Panc1 (cell line): ENCODE measurements at places on chromosomes 1 and 21.

DNA sequence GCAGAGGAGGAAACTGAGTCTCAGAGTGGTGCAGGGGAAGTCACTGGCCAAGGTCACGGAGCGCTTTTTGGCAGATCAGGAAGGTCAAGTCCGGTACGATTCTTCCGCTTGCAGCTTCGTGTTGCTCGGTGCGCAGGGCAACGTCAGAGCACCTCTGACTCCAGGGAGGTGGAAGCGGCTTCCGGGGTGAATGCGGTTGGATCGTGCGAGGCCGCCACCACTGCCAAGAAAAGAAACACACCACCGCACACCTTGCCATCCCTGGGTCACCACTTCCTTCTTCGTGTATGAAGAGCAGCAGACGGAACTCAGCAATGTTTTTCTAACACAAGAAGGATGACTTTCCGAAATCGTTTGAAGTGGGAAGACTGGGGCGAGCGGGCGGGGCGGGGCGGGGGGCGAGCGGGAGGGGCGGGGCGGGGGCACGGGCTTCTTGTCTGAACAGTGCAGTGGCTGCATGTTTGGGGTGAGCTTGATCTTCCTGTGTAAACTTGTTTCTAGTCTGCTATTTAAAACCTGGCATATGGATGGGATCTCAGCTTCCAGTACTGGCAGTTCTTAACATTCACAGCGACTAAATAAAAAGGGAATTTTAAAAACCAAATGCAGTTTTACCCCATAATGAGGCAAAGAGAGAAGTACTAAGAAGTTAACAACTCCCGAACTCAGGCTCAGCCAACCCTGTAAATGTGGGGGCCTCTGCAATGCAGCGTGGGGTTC, 300.0 kb downstream of the RRAGC start:
- no peak for DNase-seq

DNA sequence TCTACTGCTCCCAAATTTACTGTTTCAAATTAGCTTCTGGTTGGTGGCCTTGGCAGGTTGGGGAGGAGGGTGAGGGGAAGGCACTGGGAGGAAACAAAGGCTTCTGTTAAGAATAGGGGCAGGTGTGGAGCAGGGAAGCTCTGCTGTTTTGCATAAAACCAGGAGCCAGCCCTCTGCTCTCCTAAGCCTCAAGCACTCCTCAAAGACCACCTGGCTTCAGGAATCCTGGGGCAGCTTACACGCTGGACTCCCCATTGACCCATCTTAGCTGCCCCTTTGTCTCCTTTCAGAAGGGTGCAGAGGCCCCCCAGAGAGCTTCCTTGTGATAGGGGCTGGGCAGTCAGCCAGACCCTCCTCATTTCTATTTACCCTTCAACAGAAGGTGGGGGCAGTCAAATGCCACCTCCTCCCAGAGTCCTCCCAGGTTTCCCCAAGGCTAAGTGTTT, 11.5 kb upstream of the DHRS3 start:
- DNase-seq = no peak

DNA sequence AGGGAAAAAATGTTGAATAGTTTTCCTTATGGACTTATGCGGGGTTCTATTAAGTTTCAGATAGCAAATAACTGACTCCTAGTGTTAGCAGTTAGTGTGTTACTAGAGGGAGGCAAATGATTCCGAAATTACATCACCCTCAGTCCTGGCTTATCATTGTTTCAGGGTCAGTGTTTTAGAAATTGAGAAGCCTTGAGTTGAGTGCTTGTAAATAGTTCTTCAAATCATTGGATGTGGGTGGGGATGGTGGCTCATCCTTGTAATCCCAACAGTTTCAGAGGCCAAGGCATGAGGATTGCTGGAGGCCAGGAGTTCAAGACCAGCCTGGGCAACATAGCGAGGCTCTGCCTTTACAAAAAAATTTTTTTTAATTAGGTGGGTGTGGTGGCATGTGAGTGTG, 21.3 kb downstream of the SOAT1 start:
- no peak for DNase-seq

DNA sequence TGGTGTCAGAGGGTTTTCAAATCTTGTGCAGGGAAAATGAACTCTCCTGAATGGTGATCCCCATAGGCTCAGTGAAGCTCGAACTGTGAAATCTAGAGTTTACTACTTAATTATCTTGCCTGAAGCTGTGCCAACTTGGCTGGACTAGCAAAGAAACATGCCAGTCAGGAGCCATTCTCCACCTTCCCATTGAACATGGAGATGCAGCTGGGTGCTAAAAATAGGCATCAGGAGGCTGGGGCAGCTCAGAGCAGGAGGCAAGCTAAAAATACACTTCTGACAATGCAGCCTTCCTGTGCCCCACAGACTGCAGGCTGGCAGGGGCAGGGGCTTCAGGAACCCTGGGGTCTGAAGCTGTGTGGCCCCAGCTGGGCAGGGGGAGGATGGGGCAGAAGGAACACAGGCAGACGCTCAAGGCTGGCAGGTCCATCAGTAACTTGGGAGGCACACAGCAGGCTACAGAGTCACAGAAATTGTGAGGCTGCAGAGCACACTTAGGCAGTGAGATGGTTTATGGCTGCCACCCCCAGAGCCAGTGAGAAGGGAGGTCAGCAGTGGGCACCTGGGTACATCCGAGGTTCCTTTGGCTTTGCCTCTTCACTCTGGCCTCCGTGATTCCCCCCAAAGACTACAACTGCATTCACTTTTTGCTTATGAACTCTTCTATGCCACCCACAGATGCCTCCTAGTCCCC, 155.4 kb upstream of the KCND3 start:
- no peak for DNase-seq

- no peak for DNase-seq
These were observed 54.9 kb upstream of the RUNX3 start for GRCh38 chr1:24984800-24985522.

DNA sequence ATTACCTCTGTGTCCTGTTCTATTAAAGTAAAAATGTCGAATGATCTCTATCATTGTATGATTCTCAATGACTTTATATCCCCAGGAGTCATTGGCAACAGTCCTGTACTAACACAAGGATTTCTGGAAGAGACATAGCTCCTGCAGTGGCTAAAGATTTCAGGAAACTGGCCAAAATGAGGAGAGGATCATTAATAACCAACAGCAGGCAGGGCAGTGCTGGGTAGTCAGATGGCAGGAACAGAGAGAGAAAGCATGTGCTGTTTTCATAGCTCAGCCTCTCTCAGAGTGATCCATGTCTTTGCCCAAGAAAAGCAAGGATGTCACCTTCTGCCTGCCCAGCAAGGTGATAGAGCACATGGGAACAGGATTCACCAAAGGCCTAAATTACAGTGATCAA, 604.7 kb upstream of the PLXNA2 start:
- no peak for DNase-seq

DNA sequence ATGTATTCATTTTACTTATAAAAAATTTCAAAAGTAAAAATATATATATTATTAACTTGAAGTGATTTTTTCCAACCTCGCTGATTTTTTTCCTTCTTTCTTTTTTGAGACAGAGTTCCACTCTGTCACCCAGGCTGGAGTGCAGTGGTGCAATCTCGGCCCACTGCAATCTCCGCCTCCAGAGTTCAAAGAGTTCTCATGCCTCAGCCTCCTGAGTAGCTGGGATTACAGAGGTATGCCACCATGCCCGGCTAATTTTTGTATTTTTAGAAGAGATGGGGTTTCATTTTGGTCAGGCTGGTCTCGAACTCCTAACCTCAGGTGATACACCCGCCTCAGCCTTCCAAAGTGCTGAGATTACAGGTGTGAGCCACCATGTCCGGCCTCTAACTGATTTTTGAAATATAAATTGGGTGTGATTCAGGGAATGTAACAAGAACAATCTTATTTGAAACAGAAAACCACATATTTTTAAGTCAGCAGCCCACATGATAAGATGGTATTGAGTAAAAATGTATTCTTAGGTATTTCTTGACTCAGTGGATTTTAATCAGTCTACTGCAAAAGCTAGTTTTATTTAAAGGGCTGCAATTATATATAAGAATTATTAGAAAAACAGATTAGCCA, 30.0 kb downstream of the ZBTB8B start:
- DNase-seq = no peak

GRCh38 chr1:189929501-189930099, 548.1 kb downstream of the BRINP3 start:
- no peak for DNase-seq

DNA sequence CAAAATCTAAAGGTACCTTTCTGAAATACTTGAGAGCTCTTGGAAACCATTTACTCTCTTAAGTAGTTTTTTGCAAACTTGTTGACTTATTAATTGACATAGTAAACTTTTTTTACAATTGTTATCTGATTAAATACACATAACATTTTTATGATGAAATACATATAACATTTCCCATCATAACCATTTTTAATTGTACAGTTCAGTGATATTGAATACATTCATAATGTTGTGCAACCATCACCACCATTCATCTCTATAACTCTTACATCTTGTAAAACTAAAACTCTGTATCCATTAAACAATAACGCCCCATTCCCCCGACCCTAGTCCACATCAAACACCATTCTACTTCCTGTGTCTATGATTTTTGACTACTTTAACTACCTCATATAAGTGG, 95.7 kb upstream of the ZNF648 start:
- DNase-seq = no peak

- DNase-seq = no peak
These were observed 511.7 kb downstream of the USP25 start for GRCh38 chr21:16241479-16241963.

GRCh38 chr1:206469411-206469932, 804 bp upstream of the IKBKE start:
- no peak for DNase-seq

GRCh38 chr1:156645056-156645455, 3.1 kb downstream of the BCAN start:
- DNase-seq = no peak

DNA sequence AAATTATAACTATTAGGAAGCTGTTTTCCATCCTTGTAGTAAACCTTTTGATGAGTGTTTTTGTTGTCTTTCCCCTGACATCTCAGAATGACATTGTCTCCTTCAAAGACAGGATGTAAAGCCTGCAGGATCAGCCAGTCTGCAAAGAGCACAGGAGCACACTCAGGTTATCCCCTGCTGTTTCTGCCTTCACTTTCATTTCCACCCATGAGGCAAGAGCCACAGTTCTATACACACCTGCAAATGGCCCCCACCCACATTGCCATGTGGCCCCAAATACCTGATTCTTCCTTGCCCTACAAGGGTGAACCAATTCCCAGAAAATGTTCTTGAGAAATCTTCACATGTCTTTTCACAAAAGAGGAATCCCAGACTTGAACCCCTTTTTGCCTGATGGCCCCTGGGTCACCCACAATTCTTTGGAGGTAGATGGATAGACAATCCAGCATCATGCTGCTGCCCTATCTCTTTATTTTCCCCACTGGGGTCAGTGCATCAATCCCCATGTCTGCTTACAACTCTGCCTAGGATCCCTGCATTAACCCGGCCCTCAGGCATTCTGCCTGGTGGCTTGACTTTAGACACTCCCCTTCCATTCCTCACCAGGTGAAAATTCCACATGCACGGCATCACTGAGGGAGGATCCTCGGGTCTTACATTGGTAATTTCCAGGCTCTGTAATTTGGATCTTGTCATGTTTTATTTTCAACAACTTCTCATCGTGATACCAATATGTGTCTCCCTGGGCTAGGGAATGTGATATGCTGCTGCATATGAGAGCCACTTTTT, 2.6 kb downstream of the FCRL3 start:
- no peak for DNase-seq

DNA sequence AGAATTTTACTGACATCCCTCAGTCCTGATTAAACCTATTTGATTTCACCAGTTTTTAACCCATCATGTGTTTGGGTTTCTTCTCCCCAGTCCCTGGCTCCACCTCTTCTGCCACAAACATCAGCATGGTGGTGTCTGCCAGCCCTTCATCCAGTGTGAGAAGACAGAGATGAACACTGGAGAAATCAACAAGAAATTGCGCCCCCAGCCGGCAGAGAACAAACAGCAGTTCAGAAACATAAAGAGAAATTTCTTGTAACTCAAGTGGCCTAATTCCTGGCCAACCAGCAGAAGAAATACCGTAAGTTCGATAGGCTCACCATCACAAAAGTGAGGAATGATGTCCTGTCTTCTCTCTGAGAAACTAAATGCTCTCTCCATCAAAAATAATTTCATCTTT, 18.3 kb downstream of the S100A11 start:
- DNase-seq = no peak

GRCh38 chr1:161421456-161421855, 53.8 kb upstream of the CFAP126 start:
- DNase-seq = no peak

GRCh38 chr1:8094481-8095241, 68.6 kb upstream of the ERRFI1 start:
- no peak for DNase-seq

- DNase-seq = no peak
These were observed 737.6 kb downstream of the PLA2G4A start for GRCh38 chr1:187566354-187566753.

- DNase-seq = no peak
These were observed 17.2 kb downstream of the DAP3 start for GRCh38 chr1:155706139-155706538.

DNA sequence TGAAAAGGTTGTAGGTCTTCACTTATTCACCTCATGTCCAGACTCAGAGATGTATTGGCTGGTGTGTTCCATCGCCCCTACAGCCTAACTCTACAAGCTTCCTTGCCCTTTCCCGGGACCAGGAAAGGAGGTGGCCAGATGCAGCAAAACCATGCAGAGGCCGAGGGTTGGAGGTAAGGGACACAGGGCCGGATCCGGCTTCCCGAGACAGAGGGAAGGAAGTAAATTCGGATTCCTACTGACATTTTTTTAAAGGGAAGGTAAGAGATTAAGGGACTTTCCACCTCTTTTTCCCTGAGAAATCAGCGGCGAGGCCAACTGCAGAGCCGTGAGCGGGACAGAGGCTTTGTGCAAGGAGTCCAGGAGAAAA, 12.7 kb downstream of the EPHA10 start:
- no peak for DNase-seq

DNA sequence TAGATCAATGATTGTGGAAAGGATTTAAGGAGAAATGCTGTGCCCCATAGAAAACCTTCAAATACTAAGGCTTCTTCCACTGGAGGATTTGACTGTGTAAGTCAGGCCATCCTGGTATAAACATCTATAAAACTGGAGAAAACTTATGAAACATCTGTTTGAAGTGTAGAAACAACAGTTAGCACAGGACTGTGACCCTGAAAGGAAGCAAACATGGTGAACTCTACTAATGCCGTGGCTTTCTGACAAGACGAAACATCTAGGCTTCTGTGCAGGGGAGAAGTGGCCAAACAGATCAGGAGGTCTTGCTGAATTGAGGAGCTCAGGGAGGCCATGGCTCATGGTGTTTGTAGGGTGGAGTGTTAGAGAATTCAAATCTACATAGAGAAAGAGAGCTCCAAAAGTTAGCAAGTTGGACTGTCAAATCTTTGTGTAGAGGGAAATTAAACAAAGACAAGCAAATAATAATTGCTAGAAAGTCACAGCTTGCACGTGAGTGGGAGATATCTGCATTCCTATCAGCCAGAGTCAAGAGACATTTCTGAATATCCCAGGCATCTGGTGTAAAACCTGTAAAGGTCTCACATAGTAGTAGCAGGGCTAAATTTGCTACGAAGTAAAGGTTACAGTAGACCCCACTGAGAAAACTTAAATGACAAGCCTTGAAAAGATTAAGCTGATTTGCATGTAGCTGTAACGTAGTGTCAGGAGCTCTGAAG, 566.8 kb upstream of the B3GALT2 start:
- DNase-seq = no peak

- no peak for DNase-seq
These were observed 3.0 kb downstream of the LDLRAD2 start for GRCh38 chr1:21814981-21815582.
